ENCODE measurements at places on chromosomes 2 and 18.

GRCh38 chr18:47331641-47332040, 80.2 kb upstream of the SKOR2 start:
- H3K4me3 ChIP-seq = no peak overlapping the region
- H3K36me3 ChIP-seq = no peaks in the 10 kb centered on the region
- H3K4me1 ChIP-seq = no peaks in the 10 kb centered on the region
- peaks cover 11% of the 10 kb centered on the region for H3K27me3 ChIP-seq
- no peak overlapping the region for H3K27ac ChIP-seq

DNA sequence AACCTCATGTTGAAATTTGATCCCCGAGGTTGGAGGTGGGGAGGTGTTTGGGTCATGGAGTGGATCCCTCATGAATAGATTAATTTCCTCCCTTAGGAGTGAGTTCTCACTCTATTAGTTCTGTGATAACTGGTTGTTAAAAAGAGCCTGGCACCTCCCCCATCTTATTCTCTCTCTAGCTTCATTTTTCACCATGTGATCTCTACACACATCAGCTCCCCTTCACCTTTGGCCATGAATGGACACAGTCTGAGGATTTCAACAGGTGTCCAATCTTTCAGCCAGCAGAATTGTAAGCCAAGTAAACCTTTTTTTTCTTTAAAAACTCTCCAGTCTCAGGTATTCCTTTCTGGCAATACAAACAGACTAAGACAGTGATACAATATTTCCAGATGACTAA, 602.0 kb upstream of the FAM98A start:
- H3K4me3 ChIP-seq = no peak overlapping the region
- no peaks in the 10 kb centered on the region for H3K4me1 ChIP-seq
- DNase-seq = no peak
- H3K27me3 ChIP-seq = no peaks in the 10 kb centered on the region
- H3K27ac ChIP-seq = no peak overlapping the region
- no peaks in the 10 kb centered on the region for H3K36me3 ChIP-seq

DNA sequence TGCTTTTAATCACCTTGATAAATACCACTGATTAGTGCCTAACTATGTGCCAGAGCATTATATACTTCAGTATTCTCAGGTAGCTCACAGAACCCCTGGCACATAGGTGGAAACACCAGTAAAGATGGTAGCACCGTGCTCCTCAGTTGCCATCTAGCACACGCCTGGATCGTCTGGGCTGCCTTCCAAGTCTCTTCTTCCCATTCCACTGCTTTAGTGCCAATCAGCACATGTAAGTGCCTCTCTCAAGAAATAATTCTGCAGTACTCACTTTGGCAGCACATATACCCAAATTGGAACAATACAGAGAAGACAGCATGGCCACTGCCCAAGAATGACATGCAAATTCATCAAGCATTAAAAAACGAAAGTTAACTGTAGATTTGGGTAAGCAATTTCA, 13.0 kb downstream of the POLR2D start:
- H3K4me1 ChIP-seq = peaks cover 7% of the 10 kb centered on the region
- H3K36me3 ChIP-seq = peaks cover 19% of the 10 kb centered on the region
- H3K27me3 ChIP-seq = peaks cover 4% of the 10 kb centered on the region
- no peak for DNase-seq
- no peak overlapping the region for H3K27ac ChIP-seq

DNA sequence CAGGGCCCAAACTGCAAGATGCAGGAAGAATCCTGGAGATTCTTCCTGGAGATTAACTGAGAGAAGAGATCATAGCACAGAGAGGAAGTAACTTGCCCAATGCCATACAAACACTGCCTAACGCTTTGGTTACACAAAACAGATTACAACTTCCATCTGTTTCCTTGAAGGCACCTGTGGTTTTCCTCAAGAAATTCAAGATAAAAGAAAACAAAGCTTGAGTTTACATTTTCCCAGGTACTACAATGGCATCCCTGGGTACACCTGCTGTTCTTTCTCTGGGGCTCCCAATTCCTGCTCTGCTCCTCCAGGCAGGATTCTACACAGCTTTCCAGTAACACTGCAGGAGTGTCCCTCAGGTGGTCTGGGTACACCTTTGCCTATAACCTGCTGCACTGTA, 781.9 kb upstream of the ID2 start:
- H3K4me3 ChIP-seq = no peak overlapping the region
- DNase-seq = no peak

DNA sequence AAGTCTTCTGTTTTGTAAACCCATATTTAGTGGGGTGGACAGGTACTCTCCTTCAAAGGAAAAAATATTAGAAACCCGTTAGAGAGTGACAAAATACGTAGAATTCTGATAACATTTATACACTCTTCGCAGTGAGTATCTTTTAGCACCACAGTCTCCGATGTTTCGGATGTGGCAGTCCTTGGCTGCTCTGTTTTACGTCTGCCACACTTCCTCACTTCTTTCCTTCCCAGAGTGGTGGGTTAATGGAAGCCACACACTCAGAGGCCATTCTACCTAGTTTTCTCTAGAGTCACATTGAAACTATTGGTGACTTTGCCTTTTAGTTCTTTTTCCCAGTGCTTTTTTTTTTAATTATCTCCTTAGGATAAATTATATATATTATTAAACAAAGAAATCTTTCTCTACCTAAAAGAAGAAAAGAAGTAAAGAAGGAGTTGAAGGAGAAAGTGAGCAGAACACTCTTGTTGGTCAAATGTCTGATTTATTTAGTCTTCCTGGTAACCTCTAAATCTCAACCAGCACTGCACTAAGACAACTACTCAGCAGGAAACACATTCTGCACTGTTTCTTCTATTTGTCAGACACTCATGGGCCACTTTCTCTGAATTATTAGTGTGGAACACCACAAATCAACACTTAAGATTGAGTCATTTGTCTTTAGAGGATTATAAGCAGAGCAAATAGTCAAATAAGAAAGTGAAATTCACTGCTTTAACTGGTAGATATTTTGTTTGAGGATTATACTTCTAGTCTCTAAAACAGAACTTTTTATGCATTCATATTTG, 451.3 kb upstream of the TMEFF2 start:
- no peaks in the 10 kb centered on the region for H3K27me3 ChIP-seq
- H3K36me3 ChIP-seq = no peaks in the 10 kb centered on the region
- no peak overlapping the region for H3K27ac ChIP-seq

- H3K4me1 ChIP-seq = peaks cover 3% of the 10 kb centered on the region
- H3K27me3 ChIP-seq = no peaks in the 10 kb centered on the region
- H3K36me3 ChIP-seq = no peaks in the 10 kb centered on the region
- DNase-seq = no peak
- no peak overlapping the region for H3K27ac ChIP-seq
These were observed 110.0 kb downstream of the ZNF516 start for GRCh38 chr18:76384861-76385680.

GRCh38 chr2:180695586-180696401, 284.6 kb upstream of the UBE2E3 start:
- no peaks in the 10 kb centered on the region for H3K4me1 ChIP-seq
- no peak overlapping the region for H3K27ac ChIP-seq
- DNase-seq = no peak
- no peaks in the 10 kb centered on the region for H3K27me3 ChIP-seq

- no peak for DNase-seq
These were observed 133.8 kb upstream of the ACVR2A start for GRCh38 chr2:147711031-147711430.

DNA sequence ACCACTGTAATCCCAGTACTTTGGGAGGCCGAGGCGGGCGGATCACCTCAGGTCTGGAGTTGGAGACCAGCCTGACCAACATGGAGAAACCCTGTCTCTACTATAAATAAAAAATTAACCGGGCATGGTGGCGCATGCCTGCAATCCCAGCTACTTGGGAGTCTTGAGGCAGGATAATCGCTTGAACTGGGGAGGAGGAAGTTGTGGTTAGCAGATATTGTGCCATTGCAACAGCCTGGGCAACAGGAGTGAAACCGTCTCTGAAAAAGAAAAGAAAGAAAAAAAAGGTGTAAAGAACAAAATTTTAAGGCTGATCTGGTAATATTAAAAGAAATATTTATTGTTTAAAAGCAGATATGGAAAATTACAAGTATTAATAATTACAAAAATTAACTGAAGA, 29.7 kb downstream of the ZNF804A start:
- no peak for DNase-seq
- H3K27ac ChIP-seq = no peak overlapping the region
- no peaks in the 10 kb centered on the region for H3K27me3 ChIP-seq
- H3K36me3 ChIP-seq = no peaks in the 10 kb centered on the region

DNA sequence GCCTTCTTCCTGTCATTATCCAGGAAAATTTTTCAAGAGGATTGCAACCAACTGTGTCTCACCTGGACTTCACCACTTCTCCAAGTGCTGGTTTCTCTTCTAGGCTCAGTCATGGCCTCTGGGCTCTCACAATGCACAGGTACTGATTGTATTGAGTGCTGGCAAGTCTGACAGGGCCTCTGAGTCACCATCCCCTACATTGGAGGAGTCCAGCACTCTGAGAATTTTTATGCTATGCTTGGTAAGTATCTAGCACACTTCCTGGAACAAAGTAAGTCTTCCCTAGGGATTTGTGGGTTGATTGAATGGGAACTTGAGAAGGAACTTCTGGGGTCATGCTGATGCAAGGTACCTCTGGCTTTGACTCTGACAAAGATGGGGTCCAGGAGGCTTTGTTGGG, 147.2 kb upstream of the CELF4 start:
- no peak overlapping the region for H3K4me3 ChIP-seq
- no peak for DNase-seq
- no peak overlapping the region for H3K27ac ChIP-seq
- H3K27me3 ChIP-seq = no peaks in the 10 kb centered on the region

- no peaks in the 10 kb centered on the region for H3K36me3 ChIP-seq
- no peak for DNase-seq
- no peak overlapping the region for H3K27ac ChIP-seq
- no peaks in the 10 kb centered on the region for H3K4me1 ChIP-seq
- no peak overlapping the region for H3K4me3 ChIP-seq
These were observed 54.7 kb downstream of the CCDC68 start for GRCh38 chr18:54904581-54904980.

DNA sequence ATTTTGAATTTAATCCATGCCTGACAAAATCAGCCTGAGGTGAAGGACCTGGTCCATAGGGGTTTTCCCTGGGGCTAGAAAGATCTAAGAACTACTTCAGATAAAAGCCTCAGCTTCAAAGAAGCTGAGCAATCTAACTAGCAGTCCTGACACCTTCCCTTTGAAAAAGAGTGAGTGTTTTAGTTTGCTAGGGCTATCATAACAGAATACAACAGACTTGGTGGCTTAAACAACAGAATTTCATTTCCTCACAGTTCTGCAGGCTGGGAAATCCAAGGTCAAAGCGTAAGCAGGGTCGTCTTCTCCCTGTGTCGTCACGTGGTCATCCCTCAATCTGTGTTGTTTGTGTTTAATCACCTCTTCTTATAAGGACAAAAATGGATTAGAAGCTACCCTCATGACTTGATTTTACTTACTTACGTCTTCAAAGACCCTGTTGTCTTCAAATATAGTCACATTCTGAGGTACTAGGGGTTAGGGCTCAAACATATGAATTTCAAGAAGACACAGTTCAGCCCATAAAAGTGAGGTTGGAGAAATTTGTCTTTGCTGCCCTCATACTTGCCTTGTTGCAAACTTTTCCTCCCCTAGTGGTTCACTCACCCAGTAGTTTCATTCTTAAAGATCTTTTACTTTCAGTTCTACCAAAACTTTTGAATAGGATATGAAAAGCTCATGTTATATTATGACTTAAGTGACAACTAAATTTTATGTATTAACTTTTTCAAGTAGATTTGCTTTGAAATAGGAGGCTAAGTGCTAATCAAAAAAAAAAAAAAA, 673.8 kb downstream of the ARHGAP15 start:
- peaks cover 11% of the 10 kb centered on the region for H3K4me1 ChIP-seq
- peak overlapping the region; percentile 50 for H3K27ac ChIP-seq
- H3K36me3 ChIP-seq = no peaks in the 10 kb centered on the region
- no peak for DNase-seq
- H3K4me3 ChIP-seq = peak overlapping the region; percentile 61

DNA sequence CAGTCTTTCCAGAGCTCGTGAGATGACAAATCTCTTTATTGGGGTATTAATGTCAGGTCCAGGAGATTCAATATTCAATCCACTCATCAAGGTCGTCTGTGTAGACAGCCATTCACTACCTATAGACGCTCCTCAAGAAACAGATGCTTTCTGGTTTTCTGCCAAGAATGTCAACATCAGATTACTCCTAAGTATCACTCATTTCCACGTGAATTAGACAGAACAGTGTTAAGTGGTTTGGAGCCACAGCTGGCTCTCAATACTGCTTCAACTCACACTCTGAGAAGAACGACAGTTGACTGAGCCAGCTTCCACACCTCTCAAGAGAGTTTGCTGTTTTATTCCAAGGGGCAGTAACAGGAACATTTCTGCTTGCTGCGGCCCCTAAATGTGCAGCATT, 113.5 kb upstream of the NEDD4L start:
- peaks cover 2% of the 10 kb centered on the region for H3K36me3 ChIP-seq
- no peak overlapping the region for H3K4me3 ChIP-seq
- H3K27ac ChIP-seq = no peak overlapping the region
- no peak for DNase-seq

- H3K27me3 ChIP-seq = peaks cover 3% of the 10 kb centered on the region
- H3K4me3 ChIP-seq = no peak overlapping the region
- DNase-seq = no peak
- no peak overlapping the region for H3K27ac ChIP-seq
- H3K36me3 ChIP-seq = peaks cover 1% of the 10 kb centered on the region
These were observed 47.2 kb downstream of the MEP1B start for GRCh38 chr18:32237049-32237448.

DNA sequence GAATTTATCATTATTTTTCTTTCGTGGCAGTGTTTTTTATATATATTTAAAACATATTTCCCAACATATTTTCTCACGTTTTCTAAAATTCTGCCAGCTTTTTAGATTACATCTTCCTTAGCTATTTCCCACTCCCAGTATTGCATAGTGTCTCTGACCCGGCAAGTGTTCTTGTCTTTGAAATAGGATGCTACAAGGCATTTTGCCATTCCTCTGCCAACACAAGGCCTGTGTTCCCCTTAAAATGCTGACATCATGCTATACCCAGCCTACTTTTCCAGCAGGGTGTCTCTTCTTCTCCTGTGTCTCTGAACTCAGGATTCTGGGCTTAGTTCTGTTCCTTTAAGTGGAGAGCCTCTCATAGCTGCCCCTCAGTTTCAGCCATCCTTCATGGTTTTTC, 115.2 kb downstream of the DIS3L2 start:
- peaks cover 26% of the 10 kb centered on the region for H3K4me1 ChIP-seq
- H3K36me3 ChIP-seq = peaks cover 16% of the 10 kb centered on the region
- no peak overlapping the region for H3K27ac ChIP-seq
- no peak overlapping the region for H3K4me3 ChIP-seq
- DNase-seq = no peak

DNA sequence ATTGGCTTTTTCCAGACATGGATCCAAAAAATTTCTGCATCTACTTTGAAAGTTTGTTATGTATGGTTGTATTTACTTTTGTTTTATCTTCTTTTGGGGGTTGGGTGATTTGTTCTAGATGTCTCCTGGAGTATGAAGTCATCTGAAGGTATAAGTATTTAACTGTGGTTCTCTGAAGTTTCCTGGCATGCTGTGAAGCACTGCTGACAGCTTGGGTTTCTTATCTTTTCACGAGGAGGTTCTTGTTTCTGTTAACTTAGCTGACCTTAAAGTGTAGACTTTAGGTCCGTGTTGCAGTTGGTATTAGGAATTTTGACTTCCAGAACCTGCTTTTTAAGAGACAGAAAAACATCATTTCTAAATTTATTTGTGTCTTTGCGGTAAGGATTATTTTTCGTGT, 15.9 kb downstream of the GLS start:
- peaks cover 10% of the 10 kb centered on the region for H3K4me1 ChIP-seq
- H3K27ac ChIP-seq = no peak overlapping the region
- no peaks in the 10 kb centered on the region for H3K27me3 ChIP-seq

- peak; percentile 55 for DNase-seq
- peaks cover 2% of the 10 kb centered on the region for H3K27me3 ChIP-seq
- H3K4me3 ChIP-seq = no peak overlapping the region
- no peaks in the 10 kb centered on the region for H3K36me3 ChIP-seq
These were observed 583.6 kb downstream of the IRS1 start for GRCh38 chr2:226215902-226216503.
